ENCODE measurements at places on chromosomes 16 and 17. TPM values are rescaled to one million over a fixed set of nuclear protein-coding genes. Genes with fewer than 3 reads are reported as not detected.

- no peak for DNase-seq
Observed at GRCh38 chr17:8847891-8848290, 19.6 kb downstream of the PIK3R6 start.

GRCh38 chr17:42475121-42475520 lies 16.4 kb downstream of the ATP6V0A1 start:
- no peak for DNase-seq

GRCh38 chr17:19753661-19754463 lies 5.8 kb upstream of the ALDH3A1 start:
- DNase-seq: no peak

DNA sequence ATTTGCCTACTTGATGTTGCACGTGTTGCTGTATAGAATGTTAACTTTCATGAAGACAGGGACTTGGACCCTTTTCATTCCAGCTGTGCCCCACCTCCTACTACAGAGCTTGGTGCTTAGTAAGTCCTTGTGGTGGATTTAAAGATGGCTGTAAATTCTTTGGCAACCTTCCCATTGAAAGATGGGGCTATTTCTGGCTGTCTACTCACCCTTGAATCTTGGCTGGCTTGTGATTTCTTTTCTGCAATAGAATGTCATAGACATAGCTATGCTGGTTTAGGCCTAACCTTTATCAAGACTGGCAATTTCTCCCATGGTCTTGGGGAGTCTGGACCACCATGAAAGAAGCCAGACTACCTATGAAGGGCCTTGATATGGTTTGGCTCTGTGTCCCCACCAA lies 59.0 kb downstream of the ACSM2A start:
- no peak for DNase-seq

DNA sequence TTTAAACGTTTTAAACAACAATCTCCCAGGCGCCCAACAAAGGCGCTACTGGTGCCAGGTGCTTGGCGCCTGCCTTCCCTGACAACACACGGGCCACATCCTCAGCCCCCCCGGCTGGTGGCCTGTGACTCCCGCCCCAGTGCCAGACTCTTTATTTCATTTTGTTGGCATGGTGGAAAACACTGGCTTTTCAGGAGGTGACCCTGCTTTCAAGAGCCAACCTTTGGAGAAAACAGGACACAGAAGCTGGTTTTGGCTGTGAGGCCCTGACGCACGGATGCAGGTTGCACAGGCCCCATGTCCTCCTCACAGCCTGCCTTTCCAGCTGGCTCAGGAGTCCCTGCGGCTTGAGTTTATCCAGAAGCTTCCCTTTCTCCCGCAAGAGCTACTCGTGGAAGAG lies 100.0 kb downstream of the METRNL start:
- no peak for DNase-seq

DNA sequence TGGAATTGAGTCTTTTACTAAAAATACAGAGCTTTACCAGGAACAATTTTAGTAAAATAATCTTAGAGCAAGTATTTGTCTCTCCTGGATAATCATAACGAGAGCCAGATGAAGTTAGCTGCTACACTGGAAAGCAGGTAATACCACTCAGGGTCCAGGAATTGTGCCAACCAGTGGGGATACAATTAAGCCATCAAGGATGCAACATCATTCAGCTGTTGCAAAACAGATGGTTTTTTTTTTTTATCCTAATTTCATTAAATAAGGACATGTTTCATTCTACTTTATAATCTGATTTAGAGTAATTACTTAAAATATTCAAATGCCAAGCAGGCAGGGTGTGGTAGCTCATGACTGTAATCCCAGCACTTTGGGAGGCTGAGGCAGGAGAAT lies 10.2 kb downstream of the MMD start:
- DNase-seq: no peak

GRCh38 chr16:24174957-24175356 lies 81.2 kb upstream of the CACNG3 start:
- no peak for DNase-seq

DNA sequence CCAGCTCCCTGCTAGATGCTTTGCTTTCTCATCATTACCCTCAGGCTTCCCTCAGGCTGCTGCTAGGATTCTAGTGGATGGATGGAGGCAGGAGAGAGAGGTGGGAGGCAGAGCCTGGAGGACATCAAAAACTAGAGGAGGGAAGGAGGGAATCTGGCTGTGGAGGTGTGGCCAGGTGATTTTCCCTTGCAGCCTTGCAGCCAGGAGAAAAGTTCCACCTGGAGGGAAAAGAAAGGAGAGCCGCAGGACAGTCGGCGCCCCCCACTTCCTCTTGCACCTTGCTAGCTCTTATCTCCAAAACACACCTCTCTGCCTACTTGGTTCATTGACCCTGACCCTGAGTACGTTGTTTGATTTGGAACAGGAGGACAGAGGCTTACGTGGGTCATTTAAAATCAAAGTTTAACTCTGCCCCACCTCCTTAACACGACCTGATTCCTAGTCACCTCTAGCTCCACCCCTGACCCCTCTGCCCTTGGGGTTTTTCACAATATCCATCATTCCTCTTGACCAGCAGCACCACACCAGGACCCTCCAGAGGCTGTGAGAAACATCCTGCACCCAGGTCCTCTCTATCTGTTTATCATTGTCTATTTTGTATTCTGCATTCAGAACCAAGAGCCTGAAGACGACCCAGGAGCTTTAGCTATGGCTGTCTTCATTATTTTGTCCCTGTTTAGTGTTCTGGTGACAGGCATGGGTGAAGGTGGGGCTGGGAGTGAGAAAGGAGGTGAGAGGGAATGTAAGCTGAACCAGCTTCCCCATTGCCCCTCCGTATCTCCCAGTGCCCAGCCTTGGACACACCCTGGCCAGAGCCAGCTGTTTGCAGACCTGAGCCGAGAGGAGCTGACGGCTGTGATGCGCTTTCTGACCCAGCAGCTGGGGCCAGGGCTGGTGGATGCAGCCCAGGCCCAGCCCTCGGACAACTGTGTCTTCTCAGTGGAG lies 15.9 kb downstream of the AOC3 start:
- DNase-seq: no peak

GRCh38 chr16:57530522-57531252 lies 5.7 kb downstream of the CCDC102A start:
- no peak for DNase-seq

- DNase-seq: no peak
Observed at GRCh38 chr17:22304667-22305303, 612.5 kb downstream of the KCNJ18 start.

DNA sequence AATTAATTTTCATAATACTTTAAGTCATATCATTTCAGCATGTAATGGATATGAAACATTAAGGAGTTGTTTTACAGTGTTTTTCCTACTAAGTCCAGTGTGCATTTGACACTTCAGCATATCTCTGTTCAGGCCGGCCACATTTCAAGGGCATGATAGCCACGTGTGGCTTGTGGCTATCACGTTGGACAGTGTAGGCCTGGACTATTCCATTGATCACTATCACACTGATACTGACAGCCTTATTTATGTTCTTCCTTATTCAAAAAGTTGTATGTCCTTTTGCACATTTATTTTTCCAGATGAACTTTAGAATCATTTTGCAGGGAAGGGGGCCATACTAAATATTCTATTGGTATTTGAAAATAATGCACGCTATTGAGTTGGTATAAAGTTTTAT lies 39.0 kb downstream of the AKAP1 start:
- no peak for DNase-seq

DNA sequence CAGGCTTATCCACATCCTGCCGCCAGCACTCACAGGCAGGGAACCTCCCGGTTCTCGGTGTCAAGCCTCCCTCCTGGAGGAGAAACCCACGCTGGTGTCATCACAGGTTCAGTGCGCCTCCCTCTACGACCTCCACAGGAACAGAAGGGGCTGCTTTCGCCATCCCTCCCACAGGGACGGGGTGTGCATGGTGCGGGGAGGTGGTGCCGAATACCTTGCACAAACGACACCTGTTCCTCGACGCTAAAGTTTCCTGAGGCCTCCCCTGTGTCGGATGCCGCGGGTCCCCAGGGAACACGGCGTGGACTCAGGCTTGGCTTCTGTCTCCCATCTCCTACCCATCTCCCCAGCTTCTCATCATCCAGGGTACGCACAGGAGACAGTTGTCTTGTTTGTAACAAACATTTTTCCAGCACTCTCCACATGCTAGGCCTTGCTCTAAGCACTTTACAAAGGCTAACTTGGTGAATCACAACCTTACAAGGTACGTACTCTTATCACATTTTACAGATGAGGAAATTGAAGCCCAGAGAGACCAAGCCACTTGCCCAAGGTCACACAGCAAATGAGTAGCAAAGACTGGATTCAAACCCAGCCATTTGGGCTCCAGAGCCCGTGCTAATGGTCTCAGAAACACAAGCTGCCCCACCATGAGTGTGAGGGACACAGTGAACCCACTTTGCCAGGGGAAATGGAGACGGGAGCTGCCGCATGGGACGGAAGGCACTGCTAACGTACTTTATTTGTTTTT lies 271.6 kb downstream of the C16orf95 start:
- no peak for DNase-seq

DNA sequence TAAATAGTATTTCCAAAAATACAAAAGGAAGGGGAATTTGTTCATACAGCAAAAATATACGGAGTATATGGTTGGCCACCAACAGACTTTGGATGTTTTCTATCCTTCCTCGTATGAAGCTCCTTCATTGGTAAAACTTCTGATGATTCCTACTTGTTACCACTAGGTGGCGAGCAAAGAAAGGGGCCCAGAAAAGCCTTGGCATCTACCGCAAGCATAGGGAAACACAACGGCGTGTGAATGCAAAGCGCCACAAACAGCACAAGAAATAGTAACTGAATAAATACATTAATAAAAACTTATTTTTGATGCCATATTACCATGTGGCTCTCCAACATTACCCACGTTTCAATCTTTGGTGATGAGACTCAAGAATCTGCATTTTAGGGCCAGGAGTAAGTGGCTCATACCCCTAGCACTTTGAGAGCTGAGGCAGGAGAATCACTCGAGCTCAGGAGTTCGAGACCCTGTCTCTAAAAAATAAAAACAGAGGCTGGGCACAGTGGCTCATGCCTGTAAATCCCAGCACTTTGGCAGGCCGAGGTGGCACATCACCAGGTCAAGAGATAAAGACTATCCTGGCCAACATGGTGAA lies 34.5 kb downstream of the YWHAE start:
- DNase-seq: no peak

DNA sequence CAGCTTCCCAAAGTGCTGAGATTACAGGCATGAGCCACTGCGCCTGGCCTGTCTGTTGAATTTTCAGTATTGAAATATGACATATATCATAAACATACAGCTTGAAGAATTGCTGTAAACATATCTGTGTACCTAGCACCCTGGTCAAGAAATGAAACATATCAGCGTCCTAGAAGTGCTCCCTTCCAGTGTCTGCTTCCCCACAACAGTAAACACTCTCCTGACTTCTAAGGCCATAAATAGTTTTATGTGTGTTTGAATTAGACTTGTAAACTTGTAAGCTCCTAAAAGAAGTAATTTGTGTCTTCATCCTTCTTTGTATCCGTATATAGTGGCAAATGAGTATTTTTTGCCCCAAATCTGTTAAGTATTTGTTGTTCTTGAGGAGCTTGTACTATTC lies 132.2 kb downstream of the FTO start:
- DNase-seq: no peak

DNA sequence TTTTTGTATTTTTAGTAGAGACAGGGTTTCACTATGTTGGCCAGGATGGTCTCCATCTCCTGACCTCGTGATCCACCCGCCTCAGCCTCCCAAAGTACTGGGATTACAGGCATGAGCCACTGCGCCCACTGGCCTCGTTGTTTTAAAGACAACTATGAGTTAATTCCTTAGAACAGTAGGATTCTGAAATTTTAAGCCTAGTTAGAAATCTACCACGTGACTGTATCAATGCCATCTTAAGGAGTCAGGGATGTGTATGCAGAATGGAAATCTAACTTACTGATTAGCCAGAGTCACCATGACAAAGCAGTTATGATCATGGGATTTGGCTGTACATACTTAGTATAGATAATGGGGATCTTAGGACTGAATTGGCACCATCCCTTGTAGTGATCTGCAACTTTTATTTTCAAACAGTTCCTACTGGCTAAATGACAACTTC lies 2.8 kb downstream of the CEP20 start:
- DNase-seq: no peak

GRCh38 chr16:85436207-85436606 lies 176.9 kb upstream of the GSE1 start:
- no peak for DNase-seq

GRCh38 chr16:86579268-86580062 lies 1.1 kb downstream of the FOXL1 start:
- DNase-seq: no peak

DNA sequence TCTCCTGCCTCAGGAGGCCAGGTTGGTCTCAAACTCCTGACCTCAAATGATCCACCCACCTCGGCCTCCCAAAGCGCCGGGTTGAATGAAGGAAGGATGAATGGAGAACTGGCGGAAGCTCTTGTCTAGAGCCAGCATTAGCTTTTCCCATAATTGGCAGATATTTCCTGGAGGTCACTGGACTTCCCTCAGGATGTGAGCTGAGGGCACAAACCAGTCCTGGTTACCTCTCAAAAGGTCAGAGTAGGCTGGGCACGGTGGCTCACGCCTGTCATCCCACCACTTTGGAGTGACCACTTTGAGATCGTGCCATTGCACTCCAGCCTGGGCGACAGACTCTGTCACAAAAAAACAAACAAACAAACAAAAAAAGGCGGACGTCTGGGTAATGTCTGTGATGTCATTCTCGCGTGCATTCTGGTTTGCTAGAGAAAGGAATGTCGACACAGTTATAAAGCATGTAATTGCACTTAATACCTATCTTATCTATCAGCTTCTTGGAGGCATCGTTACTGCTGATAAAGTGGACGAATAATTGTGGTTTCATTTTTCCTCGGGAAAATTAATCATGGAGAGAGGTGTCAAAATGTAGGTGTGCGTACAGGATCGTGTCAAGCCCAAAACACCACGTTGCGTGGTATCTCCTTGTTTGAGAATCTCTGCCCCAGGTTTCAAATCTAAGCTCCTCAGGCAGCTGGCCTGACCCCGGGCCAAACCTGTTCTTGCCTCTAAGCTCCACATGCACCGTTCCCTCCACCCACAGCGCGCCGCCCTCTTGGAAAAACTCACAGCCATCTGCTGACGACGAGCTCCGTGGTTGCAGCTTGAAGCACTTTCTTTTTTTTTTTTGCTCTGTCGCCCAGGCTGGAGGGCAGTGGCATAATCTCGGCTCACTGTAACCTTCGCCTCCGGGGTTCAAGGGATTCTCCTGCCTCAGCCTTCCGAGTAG lies 6.4 kb upstream of the CRK start:
- DNase-seq: no peak

DNA sequence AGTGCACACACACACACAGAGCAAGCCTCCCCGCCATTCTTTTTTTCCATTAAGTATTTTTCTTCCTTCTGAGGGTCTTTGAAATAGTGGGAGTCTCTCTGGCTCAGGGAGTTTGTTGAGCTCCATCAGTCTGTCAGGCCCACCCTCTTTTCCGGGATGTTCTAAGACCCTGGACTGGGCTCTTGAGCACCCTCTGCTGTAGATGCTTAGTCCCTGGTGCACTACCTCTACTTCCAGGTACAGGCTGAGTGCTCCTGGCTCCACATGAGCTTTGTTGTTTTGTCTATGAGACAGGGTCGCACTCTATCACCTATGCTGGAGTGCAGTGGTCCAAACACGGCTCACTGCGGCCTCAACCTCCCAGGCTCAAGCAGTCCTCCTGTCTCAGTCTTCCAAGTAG lies 20.7 kb downstream of the LIMD2 start:
- no peak for DNase-seq

MARVELD3 gene
- 0.57 TPM for polyA plus RNA-seq

GPRC5C gene
- 40.6 TPM for polyA plus RNA-seq

PPP1R27 gene
- not detected for polyA plus RNA-seq

TMEM88 gene
- polyA plus RNA-seq: 37.0 TPM

JPH3 gene
- polyA plus RNA-seq: 0.53 TPM

KRT36 gene
- polyA plus RNA-seq: not detected

ABCC12 gene
- not detected for polyA plus RNA-seq

SLX4 gene
- polyA plus RNA-seq: 2.7 TPM
